ENCODE measurements at places on chromosomes 6 and 20. TPM values are rescaled to one million over a fixed set of nuclear protein-coding genes. Genes with fewer than 3 reads are reported as not detected.
A peak's percentile ranks its signal among the peaks of the same experiment; 100 is the strongest.

DUSP15 gene
- 11.0 TPM for polyA plus RNA-seq

LRP11 gene
- 11.5 TPM for polyA plus RNA-seq

LY6G6C gene
- 0.18 TPM for polyA plus RNA-seq

ABHD16B gene
- 0.54 TPM for polyA plus RNA-seq

HAO1 gene
- not detected for polyA plus RNA-seq

DNAH8 gene
- not detected for polyA plus RNA-seq

MEI4 gene
- 0.59 TPM for polyA plus RNA-seq

L3MBTL1 gene
- 4.4 TPM for polyA plus RNA-seq

AIF1 gene
- polyA plus RNA-seq, result 14.7 TPM

RIPPLY2 gene
- 0.45 TPM for polyA plus RNA-seq

C4A gene
- polyA plus RNA-seq, result 40.7 TPM

CLIC1 gene
- 116 TPM for polyA plus RNA-seq

DNA sequence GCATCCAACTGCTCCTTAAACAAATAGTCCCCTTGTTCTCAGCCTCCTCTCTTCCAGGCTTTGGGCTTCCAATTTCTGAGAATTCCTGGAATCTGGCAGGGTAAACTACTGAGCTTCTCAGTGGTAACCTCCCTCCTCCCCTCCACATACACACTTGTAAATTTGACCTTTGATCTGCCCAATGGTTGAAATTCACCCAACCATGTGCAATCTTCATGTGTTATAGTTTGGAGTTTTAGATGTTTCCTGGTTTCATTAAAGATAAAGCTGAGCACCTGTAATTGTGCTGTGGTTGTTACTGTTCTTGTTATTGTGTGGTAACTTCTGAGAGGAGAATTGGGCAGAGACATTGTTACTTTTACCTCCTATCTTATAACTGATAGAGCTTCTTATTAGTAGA lies 328.4 kb downstream of the TPBG start:
- DNase-seq, result no peak

DNA sequence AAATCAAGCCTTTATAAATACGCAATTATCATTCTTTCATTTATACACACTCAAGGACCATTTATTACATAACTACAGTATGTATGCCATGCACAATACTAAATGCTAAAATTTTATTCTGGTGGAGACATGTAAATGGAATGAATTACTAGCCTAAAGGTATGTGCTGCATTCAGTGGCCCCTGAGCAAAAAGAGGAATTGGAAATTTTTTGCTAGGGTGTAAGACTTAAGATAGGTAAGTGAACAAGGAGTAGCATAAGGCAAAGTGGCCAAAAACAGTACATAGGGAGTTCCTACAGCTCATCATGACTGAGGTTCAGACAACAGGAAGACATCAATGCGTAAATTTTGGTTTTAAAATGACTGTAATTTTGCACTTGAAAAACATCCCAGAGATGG lies 2.3 kb upstream of the MTFR2 start:
- no peak for DNase-seq

- DNase-seq, result no peak
Measured at GRCh38 chr6:90038961-90039653, 144.8 kb downstream of the GJA10 start.

GRCh38 chr20:57513199-57513598 lies 11.7 kb downstream of the CTCFL start:
- DNase-seq, result no peak

DNA sequence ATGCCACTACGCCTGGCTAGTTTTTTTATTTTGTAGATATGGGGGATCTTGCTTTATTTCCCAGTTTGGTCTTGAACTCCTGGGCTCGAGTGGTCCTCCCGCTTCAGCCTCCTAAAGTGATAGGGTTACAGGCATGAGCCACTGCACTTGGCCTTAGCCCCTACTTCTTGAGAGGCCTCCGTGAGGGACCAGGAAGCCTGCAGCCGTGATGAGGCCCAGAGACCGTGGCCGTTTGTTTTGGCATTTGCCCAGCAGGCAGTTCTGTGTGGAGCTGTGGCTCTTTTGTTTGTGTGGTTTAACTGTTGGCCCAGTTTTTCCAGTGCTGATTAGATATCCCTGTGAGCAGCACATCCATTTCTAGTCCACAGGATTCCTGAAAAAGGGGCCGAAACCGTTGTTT lies 39.8 kb downstream of the SRSF3 start:
- peak; percentile 89 for DNase-seq

DNA sequence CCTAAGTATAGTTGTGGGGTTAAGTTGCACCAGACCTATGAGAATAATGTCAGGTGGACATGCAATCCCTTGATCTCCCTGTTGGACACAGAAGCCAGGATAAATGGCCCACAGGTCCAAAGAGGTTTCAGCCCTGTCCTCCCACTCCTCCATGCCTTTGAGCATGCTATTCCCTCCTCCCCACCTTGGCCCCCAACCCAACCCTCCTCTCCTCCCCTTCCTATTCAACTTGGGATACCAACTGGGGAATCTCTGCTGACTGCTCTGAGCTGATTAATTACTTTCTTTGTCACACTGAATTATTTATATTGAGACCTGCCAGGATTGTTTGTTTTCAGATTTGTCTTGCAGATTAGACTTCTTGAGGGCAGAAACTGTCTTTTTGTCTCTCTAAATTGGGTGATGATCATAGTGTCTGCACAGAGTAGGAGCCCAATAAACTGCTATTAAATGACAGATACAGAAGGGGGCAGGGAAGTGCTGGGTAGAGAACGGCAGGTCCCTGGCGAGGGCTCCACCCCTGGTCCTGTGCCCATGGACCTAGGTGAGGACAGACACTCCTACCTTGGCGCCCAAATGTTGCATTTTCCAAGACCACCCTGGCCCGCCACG lies 120.9 kb downstream of the UNC5CL start:
- no peak for DNase-seq

- DNase-seq, result no peak
Measured at GRCh38 chr6:72371473-72371872, 250.4 kb upstream of the KCNQ5 start.

DNA sequence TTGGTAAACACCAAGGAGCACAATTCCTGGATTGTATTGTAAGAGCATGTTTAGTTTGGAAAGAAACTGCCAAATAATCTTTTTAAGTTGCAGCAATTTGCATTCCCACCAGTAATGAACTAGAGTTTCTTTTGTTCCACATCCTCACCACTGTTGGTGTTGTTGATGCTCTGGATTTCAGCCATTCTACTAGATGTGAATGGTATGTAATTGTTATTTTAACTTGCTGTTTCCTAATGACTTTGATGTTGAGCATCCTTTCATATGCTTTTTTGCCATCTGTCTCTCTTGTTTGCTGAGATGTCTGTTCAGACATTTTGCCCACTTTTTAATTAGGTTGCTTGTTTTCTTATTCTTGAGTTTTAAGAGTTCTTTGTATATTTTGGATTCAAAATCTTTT lies 1654.1 kb downstream of the GRIK2 start:
- no peak for DNase-seq

DNA sequence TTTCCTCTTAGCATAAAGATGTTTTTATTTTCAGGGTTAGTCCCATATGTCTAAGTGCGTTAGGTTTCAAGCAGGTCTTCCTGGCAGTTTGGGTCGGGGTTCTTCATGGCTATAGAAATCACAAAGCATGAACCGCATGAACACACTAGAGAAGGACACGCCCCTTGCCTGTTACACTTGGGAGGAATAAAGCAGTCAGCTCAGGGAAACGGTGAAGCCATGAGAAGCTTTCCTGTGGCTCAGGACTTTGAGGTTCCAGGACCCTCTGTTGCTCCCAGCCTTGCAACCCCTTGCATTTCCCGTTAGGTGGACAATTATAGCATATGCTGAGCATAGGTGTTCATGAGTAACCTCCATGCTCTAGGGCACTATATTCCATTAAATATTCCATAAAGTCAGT lies 96.7 kb downstream of the SYCP2 start:
- no peak for DNase-seq

DNA sequence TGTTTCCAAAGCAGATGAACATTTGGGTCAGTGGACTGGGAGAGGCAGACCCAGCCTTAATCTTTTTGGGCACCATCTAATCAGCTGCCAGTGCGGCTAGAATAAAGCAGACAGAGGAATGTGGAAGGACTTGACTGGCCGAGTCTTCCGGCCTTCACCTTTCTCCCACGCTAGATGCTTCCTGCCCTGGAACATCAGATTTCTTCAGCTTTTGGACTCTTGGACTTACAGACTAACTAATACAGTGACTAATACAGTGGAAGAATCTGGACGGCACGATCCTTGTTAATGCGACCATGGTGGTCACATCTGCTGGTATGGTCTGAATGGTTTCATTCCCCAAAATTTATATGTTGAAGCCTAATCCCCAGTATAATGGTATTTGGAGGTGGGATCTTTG lies 122.6 kb upstream of the NXT1 start:
- DNase-seq, result no peak

DNA sequence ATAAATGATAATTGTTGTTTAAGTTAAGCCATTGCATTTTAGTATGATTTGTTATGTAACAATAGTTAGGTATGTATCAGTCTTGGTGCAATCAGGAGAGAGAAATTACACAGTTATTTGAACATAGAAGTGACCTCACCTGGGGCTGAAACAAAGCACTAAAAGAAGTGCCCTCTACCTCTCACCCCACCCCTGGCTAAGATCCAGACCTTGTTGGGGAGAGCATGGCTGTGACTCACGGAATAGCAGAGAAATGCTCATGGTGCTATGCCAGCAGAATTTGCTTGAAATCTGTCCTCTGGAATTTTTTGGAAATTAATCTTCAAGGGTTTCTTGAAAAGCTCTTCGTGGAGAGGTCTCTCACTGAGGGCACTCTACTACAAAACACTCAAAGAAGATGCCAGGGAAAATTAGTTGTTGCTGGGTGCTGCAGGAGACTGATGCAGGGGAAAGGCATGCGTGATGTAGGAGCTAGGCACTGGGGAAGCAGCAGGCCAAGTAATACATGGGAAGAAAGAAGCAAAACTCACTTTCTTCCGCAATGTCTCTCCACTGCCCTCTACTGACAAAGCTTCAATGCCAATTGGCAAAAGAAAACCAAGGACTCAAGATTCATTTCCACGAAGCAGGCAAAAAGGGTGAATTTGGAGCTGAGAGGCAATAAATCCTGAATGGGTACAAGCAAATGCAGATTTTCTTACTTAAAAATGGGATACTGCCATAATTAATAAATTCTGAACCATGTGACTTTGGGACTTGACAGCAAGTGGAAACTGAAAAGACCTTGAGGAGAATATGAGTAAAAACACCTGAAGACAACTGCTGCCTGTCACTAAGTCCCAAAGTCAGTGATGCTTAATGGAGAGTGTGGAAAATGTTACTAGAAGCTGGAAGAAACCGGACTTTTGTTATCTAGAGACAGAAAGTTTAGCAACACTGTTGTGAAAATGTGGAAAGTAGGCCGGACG lies 136.3 kb upstream of the ZNF184 start:
- no peak for DNase-seq

GRCh38 chr6:7805078-7805849 lies 79.4 kb downstream of the BMP6 start:
- no peak for DNase-seq

DNA sequence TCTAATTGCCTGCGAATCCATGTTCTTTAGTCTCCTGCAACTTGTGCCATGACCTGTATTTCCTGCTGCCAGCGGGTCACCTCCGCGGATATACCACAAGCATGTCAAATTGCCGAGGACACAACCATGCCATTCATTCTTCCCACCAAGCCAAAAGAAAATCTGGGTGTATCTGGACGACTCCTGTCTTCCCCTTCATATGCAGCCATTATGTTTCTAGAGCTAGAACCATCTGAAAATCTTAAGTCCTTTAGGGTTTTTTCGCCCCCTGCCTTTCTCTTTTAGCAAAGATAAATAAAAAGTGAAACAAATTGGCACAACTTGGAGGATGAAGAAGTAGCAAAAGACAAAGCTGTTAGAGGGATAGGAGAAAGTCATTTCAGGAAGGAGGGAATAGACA lies 242.6 kb downstream of the ARID1B start:
- no peak for DNase-seq

- DNase-seq, result no peak
Measured at GRCh38 chr6:1395941-1396908, 6.8 kb downstream of the FOXF2 start.

DNA sequence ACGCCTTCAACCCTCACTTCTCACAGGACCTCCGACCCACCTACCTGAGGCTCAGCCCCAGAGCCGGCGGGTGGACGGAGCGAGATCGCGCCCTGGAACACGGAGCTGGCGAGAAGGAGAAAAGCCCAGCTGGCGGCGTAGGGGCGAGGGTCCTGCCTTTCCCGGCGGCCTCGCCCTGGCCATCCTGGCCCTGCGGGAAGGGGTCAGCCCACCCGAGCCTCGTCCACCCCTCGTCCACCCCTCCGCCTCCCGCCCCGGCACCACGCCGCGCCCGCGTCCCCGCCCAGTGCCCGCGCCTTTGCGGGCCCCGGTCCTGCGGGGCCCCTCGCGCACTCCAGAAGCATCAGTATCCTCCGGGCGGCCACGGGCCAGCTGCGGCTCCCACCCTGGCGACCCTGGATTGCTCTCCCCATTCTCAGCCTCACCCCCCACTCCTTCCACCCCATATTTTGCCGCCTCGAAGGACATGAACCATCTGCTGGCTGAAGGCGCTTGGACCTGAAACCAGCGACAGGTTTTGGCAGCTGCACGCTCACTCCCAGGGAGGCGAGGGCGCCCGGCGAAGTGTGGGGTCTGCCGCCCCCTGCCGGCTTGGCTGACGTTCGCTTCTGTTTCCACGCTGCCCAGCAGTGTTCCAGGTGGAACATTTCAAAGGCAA lies 65.1 kb downstream of the PLG start:
- DNase-seq, result peak; percentile 82

GRCh38 chr6:38943964-38944363 lies 104.6 kb upstream of the GLP1R start:
- no peak for DNase-seq

DNA sequence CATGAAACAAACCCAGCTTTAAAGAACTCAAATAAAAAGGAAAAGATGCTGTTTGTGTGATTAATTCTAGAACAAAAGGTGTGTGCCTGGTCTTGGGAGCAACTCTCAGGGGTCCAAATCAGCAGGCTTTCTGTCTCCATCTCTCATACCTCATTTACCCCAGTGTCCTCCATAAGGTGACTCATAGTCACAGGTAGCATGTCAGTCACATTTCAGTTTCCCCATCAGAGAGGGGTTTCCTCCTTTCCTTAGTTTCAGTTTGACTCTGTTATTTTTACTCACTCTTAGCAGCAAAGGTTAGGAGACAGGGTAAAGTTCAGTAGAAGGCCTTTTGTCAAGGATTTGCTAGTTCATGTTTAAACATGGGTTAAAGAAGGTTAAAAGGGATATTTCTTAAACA lies 46.2 kb downstream of the OGFRL1 start:
- no peak for DNase-seq

DNA sequence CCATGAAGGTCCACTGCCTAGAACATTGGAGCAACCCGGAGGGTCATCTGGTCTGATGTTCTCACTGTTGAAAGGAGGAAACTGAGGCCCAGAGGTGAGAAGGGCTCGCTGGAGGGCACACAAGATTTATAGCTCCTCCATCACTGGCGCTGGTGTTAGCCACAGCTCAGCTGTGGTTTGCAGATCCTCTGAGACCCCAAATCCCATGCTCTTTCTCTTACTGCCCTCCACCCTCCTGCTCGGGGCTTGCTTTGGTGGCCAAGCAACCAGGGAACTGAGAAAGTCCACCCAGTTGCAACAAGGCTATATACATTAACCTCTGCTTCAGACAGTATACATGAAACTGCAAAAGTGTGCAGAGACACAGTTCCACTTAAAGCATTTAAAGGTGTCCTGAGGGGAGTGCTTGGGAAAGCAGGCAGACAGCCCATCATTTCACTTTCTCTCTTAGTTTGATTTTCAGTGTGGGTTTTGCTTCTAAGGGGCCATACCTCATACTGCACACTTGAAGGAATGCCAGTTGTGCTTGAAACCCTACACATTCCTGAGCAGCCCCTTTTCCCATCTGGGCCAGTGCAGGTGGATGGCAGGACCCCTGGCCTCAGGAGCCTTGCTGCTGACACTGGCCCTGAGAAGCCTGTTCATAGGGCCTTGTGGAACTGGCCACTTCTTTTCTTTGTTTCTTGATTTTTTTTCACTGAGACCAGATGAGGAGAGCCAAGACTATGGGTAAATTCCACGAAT lies 347.6 kb downstream of the CDC5L start:
- no peak for DNase-seq

Data from right cardiac atrium (tissue), 5 donors.